ENCODE measurements at places on chromosomes 5 and 9.

GRCh38 chr5:76334574-76334973, 68.5 kb upstream of the IQGAP2 start:
- no peak for DNase-seq

- DNase-seq: no peak
Measured at GRCh38 chr9:17217272-17217671, 82.4 kb downstream of the CNTLN start.

DNA sequence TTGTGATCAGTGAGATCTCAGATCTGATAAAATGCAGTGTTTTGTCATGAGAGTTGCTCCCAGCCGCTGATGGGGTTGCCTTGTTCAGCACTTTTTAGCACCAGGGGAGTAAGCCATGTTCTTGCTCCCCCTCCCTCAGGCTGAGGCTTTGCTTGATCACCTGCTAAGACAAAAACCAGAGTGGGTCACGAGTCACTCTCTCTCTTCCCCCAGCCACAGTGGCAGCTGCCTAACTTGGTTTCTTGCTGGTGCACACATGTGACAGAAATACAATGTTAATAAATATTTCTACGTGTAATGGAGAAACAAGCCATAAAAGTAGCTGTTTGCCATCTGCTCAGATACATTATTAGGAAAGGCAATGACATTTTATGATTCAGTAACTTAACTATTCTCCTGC, 212.4 kb upstream of the DMRT1 start:
- DNase-seq: no peak

DNA sequence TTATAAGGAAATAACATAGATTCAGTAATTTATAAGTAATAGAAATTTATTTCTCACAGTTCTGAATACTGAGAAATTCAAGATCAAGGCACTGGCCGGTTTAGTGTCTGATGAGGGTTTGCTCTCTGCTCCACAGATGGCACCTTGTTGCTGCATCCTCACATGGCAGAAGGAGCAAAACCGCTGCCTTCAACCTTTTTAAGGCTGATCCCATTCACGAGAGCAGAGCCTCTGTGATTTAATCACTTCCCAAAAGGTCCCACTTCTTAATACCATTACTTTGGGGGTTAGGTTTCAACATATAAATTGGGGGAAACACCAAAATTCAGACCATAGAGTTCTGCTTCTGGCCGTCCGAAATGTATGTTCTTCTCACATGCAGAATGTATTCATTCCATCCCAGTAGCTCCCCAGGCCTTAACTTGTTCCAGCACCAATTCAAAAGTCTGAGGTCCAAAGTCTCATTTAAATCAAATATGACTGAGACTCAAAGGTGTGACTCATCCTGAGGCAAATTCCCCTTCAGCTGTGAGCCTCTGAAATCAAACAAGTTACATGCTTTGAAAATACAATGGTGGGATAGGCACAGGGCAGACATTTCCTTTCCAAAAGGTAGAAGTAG, 30.6 kb downstream of the BAAT start:
- DNase-seq: no peak

GRCh38 chr5:31435730-31436129, 96.2 kb downstream of the DROSHA start:
- no peak for DNase-seq

GRCh38 chr5:142958944-142959682, 188.9 kb downstream of the ARHGAP26 start:
- DNase-seq: no peak

DNA sequence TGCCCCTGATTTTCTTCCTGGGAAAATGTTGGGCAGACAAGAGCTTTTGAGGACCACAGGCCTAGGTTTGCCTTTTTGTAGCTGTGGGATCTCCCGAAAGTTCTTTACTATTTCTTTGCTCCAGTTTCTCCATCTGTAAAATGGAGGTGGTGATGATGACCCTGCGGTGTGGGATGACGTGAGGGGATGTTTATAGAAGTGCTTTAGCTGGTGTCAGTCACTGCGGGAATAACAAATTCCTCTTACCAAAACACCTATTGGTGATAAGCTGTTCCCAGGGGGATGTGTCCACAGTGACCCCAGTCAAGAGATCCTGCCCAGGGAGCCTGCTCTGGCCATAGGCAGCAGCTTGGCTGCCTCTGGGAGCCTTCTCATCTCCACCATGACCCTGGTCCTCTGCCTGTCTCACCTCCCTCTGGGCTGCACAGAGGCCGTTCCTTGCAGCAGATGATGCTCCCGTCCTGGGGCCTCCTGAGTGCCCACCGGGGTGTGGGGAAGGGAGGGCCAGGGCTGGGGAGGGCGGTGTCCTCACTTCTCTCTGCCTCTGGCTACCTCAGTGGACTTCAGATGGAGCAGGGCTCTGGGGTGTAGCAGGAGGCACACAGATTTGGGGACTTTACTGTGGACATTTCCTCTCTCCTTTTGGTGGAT, 77.2 kb downstream of the COL15A1 start:
- DNase-seq: no peak

DNA sequence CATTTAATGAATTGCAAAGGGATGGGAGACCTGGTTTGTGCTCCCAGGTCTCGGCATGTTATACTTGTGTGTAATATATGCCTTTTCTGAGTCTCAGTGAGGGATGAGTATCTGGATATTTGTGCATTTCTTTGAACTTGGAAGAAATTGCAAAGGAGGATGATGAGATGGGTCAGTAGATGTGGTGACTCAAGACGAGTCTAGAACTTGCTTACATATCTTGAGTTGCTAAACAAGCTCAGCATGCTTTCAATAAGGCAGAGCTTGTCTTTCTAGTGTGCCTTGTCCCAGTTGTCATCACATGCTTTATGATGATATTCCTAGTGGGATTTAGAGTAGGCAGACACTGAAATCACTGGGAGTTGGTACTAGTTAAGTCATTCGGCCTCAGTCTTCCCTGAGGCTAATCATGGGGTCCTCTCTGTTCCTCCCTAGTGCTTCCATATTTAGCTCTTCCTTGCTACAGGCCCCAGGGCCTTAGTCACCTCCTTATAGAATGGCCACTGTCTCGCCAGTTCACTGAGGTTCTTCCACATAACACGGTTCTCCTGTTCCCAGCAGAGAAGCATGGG, 222.3 kb downstream of the ARRDC3 start:
- DNase-seq: no peak

GRCh38 chr5:150120062-150120441, 33.7 kb upstream of the CSF1R start:
- DNase-seq: no peak

DNA sequence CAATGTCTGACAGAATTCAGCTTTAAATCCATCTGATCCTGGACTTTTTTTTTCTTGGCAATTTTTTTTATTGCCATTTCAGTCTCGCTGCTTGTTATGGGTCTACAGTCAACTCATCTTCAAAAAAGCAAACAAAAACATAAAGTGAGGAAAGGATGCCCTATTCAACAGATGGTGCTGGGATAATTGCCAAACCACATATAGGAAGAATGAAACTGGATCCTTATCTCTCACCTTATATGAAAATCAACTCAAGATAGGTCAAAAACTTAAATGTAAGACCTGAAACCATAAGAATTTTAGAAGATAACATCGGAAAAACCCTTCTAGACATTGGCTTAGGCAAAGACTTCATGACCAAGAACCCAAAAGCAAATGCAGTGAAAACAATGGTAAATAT, 389.1 kb upstream of the ST8SIA4 start:
- DNase-seq: no peak

GRCh38 chr5:176528761-176529115, 8.5 kb downstream of the RNF44 start:
- no peak for DNase-seq

DNA sequence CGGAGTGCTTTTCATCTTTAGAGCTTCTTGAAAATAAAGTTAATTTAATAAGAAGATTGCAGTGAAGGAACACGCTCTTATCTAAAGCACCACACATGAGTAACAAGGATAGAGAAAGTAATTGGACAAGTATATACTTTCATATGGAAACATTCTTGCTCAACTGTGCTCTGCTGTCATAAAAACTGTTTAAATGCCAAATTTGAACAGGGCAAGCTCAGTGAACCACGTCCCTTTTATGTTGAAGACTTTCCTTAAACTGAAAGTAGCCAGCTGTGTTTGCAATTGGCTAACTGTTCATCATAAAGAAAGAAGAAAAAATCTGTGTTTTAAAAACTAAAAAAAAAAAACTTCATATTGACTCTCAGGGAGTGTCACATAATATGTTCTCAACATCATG, 1610.7 kb upstream of the C9orf72 start:
- no peak for DNase-seq

GRCh38 chr9:82234160-82234943, 245.8 kb downstream of the SPATA31D1 start:
- DNase-seq: no peak

GRCh38 chr9:18543406-18544192, 69.6 kb downstream of the ADAMTSL1 start:
- peak; percentile 67 for DNase-seq

DNA sequence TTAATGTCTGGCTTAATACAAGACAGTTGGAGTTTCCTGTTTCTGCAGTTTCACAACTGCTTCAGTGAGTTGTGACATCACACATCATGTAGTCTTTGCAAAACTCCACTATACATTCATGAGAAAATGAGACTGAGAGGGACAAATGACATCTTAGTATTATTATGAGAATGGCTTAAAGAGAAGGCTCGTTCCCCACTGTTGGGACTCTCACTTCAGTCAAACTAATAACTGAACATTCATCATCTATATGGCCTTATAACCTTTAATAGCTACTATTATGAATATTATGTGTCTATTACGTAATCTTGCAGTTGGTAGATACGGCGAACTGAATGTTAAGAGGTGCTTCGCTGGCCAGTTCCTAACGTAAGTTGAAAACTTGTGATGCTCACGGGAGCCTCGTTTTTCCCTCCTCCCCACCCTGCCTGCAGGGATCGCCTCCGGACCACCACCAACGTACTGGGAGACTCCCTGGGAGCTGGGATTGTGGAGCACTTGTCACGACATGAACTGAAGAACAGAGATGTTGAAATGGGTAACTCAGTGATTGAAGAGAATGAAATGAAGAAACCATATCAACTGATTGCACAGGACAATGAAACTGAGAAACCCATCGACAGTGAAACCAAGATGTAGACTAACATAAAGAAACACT, 79.4 kb downstream of the SLC1A3 start:
- DNase-seq: peak; percentile 69

DNA sequence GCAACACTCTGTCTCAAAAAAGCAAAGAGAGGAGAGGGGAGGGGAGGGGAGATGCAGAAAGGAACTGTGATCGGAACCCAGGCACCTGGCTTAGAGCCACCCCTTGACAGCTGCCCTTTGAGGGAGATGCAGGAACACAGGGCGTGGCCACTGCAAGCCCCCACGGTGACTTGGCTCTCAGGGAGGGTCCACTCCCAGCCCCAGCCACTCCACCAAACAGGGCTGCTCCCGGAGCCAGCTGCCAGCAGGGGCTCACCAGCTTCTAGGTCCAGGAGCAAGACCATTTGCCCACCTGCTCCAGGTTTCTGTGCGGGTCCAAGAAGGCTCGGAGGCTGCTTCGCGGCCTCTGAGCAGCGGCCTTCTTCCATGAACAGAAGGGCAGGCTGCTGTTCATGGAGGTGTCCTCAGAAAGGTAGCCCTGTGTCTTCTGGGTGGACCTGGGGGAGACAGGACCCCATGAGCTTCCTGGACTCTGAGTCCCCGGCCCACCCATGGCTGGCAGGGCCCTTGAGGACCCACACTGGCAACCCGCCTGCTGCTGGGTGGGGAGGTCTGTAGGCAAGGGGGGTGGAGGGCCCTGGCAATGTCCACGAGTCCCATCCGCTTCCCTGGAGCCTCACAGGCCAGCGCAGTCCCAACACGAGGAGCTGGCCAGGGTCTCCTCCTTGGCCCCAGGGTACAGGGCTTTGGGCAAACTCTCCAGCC, 7.9 kb downstream of the C9orf50 start:
- DNase-seq: no peak

DNA sequence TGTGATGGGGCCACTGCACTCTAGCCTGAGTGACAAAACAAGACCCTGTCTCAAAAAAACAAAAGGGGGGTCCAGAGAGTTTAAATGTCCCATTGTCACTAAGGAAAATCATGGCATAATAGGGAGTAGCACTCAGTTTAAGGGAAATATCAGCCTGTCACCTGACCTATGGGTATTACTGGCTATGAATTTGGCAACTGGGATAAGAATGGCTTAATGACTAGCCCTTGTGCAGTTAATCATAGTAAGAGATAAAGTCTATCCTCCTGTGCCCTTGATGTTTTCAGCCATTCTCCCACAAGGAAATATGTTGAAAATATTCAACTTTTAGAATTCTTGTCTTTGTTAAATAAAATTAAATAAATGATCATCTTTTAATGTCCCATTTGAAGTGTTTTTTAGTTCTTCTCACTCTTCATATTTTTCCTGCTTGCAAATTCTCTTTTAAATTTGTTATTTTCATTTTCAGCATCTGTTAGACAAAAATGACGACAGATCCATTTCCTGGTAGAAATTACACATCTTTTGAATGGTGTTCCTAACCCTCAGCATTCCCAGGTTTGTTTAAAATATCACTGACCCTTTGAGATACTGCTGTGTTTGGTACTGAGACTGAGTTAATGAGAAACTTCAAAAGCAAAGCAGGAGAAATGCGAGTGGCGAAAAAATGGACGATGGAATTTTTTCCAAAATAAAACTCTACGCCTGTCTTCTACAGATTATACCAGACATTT, 191.4 kb downstream of the ARHGAP26 start:
- no peak for DNase-seq

GRCh38 chr9:103681435-103681834, 412.7 kb upstream of the SMC2 start:
- DNase-seq: no peak

- DNase-seq: no peak
Measured at GRCh38 chr9:77834898-77835488, 186.9 kb upstream of the GNA14 start.

DNA sequence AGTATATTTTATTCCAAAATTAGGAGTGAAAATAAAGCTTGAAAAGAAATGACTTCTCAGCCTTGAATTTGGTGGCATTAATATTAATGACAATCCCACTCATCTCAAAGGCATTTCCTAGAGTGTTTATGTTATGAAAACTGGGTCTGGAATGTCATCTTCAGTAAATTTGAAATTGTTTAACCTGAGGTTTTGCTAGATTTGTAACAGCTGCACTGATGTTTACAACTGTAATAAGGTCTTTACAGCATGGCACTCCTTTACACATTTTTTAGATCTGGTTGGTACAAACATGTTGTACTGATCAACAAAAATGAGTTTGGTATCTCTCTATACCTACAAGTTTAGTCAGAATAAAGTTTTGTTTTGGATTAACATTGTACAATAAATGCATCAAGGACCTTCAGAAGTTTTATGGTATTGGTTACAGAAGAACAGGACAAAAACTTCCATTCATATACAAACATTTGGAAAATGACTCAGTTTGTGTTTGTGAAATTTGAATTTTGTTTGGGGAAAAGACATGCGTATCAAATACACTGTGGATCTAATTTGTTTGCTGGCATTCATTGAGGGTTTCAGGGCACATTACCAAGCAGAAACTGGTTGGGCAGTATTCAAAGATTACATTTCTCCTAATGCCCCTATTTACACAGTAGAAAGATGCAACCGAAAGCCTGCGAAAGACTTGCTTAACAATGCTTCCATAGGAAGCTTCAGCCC, 11.6 kb downstream of the FANCC start:
- DNase-seq: peak; percentile 92

DNA sequence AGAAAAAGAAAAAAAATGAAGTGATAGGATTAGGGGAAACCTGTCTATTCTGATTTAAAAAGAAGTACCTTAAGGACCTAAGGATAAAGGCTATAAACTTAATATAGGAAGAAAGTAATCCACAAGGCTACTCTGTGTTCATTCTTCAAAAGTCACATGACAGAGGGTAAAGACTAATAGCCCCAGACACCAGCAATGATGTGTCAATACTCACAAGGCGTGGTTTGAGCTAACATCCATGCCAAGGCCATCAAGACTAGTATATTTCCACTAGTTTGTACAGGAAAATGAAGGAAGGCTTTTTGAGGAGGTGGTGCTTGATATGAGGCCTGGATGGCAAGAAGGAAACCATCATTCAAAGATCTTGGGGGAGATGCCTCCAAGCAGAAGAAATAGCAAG, 49.7 kb upstream of the TEX48 start:
- DNase-seq: no peak

Measured in fibroblast of gingiva (primary cell).